CD4-positive, alpha-beta T cell treated with Interferon alpha-2 for 1 hour (primary cell): ENCODE measurements at places on chromosomes 12 and 14.

GRCh38 chr14:73634011-73634833 lies 10.6 kb upstream of the DNAL1 start:
- DNase-seq, result no peak

DNA sequence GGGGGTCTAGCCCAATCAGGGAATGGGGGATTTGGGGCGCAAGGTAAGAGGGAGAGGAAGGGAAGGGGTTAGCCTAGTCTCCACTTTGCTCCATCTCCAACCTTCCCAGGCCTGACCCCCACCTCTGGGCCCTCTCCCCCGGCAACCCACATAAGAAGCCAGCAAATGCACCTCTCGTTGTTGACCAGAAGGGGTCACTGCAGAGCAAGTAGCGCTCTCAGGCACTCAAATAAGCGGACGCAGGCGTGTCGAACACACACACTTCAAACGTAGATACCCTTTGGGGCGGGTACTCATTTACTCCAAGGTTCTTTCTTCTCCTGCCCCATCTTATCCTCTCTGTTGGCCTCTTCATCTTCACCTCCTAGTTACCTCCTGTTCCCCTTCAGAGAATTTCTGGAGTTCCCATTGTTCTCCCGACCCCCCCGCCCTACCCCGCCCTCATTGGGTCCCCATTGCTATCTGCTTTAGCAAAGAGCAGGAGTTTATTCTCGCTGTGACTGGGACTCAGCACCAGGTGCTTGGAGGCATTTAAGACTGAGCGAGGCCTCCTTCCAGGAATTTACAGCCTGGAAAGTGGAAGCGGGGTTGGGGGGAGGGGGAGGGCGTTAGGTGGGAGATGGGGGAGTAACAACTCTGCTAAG lies 1.5 kb upstream of the SRRM4 start:
- DNase-seq, result peak; percentile 4

DNA sequence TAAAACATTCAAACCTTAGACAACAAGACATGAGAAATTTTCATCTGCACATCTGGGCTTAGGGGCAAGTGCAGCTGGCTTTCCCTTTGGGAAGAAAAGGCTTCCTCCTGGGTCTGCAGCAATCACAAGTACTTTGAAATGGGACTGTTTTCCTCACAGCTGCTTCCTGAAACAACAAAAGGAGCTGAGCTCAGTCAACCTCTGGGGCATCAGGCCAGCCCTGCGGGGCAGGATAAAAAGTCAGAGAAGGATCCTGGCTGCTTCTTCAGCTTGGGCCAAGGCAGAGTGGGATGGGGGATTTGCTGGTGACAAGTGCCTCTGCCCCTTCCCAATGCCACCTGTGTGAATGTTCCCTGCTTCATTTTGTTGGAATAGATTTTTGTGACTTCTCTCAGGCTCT lies 16.2 kb upstream of the SDR39U1 start:
- DNase-seq, result no peak

DNA sequence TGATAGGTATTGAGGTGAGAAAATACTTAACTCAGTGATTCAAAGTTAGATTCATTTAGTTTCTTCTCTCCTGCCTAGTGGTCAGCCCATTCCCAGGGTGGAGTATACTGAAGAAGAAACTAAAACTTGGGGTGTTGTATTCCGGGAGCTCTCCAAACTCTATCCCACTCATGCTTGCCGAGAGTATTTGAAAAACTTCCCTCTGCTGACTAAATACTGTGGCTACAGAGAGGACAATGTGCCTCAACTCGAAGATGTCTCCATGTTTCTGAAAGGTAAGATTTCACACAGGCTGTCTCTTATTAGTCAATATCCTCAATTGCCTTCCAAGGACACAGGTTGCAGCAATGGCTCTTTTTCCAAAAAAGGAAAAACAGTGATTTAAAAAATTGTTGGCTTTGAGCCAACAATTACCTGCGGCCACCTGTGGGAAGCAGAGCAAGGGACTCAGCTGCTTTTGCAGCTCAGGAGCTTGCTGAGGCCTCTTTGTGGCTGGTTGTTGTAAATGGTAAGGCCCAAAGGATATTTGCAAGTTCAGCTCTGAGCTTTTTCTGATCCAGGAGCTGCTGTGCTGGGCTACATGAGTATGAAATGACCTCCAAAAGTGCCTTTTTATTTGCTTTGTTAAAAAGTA lies 33.9 kb downstream of the TPH2 start:
- DNase-seq, result no peak

GRCh38 chr12:4012977-4013968 lies 140.1 kb upstream of the PARP11 start:
- DNase-seq, result no peak

DNA sequence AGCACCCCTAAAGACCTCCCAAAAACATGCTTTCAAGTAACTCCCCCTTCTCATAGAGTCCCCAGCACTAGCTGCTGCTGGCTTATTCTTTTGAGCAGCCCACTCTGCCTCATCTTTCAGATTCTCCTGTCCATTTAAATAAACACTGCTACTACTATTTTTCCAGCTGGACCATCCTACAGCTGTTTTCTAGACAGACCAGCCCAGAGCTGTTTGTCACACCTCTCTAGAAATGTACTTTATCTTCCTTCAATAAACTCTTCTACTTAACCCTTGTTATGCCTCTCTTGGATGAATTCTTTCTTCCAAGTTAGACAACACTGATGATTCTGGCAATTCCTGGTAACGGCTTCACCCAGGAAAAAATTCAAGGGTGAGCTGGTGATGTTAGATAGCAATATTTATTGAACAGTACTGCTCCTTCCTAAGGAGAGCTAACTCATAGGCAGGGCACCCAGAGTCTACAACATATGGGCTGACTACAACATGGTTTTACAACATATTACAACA lies 995.7 kb downstream of the LRFN5 start:
- no peak for DNase-seq
